Hypothalamus (tissue), 51 donors: ENCODE measurements at places on chromosomes 5 and 9.

DNA sequence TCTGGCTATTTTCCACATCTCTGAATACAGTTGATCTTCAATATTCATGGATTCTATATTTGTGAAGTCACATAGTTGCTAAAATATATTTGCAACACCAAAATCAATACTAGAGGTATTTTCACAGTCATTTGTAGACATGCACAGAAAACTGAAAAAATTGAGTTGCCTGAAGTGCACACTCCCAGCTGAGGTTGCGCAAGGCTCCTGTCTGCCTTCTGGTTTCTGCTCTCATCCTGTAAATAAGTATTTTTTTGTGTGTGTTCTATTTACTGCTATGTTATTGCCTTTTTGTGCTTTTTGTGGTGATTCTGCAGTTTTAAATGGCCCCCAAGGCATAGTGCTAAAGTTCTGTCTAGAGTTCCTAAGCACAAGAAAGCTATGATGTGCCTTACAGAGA is 371.1 kb upstream of the GRAMD2B start:
- DNase-seq: no peak

- no peak for DNase-seq
These were observed 58.7 kb upstream of the CTSL start for GRCh38 chr9:87667164-87667738.

- DNase-seq: no peak
These were observed 22.2 kb downstream of the HMCN2 start for GRCh38 chr9:130287736-130288135.

GRCh38 chr9:101571114-101571513 is 23.7 kb downstream of the PPP3R2 start:
- no peak for DNase-seq

DNA sequence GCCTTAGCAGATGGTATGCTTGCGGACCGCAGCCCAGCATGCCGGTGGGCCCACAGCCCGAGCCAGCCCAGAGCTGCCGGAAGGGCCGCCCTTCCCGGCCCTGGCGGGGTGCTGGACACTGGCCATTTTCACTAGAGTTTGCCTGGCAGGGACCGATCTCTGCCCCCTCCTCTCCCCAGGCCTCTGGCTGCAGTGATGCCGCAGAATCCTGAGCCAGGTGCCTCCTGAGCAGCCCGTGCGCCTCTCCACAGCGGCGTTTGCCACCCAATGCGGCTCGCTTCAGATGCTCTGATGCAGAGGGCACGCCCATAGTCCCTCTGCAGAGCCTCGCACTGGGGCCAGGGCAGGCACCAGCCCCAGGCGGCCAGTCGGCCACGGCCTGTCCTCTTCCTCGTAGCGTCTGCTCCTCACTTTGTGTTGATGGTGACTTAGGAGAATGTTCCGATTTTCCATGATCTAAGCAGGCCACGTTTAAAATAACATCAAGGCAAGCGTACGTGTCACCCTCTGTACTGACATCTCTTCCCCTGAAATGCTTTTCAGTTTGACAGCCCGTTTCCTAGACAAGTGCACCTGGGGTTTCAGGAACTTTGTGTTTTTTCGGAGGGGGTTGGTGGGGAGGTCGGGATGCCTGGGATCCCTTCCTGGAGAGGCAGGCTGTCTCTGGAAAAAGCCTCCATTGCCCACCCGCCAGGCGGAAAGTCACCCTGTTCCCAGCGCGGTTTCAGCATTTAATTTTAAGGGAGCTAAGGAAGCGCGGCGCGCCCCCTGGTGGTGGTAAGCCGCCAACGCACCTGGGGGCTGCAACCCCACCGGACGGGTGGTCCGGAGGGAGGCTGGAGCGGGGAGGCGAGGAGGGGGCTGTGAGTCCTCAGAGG is 29.8 kb upstream of the HMCN2 start:
- DNase-seq: peak; percentile 68

DNA sequence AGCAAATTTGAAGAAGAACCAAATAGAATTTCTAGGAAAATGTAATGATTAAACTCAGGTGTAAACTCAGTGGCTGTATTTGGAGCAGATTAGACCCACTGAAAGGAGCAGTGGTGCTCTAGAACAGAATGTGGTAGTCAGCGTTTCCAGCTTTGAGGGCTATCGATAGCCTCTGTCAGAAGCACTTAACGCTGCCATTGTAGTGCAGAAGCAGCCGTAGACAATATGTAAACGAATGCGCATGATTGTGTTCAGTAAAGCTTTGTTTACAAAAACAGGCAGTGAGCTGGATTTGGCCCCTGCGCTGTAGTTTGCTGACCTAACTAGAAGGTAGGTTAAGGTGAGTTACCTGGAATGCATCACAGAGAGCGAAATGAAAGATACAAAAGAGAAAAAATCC is 72.0 kb downstream of the FAM78A start:
- DNase-seq: no peak

- DNase-seq: no peak
These were observed 204.9 kb upstream of the GAS1 start for GRCh38 chr9:87152256-87152655.

- no peak for DNase-seq
These were observed 345.0 kb downstream of the CWC27 start for GRCh38 chr5:65113771-65114170.

DNA sequence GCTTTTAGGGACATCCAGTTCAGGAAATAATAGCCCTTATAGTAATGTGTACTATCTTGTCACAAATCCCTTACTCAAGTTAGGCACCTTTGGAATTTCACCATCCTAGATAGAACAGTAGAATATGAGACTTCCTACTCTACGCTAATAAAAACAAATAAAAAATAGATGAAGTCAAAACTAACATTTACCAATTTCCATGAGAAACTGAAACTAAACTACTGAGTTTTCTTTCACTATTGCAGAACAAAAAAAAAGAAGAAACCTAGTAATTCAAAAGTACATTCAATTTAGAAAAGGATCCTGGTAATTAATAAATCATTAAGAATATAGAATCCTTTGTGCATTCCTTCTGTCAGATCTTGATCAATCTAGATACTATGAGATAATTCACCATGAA is 14.0 kb downstream of the STARD4 start:
- DNase-seq: no peak

DNA sequence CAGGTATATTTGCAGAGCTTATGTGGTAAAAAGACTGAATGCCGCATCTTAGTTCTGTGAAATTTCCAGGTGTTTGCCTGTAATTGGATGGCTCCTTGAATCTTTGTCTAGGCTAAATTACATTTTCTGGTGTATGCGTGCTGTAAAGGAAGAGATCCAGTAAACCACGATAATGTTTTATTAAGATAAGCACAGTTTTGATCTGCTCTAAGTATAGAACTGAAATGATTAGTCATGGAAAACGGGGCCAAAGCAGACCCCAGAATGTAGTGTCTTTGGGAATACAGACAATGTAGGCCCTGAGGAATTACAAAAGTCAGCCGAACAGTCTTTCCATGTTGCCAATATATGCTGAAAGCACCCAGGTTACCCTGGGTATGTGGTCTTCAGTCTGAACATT is 257.3 kb downstream of the FANCC start:
- DNase-seq: no peak

GRCh38 chr9:93582115-93582514 is 5.7 kb downstream of the PHF2 start:
- no peak for DNase-seq

GRCh38 chr5:108278285-108279240 is 103.3 kb downstream of the FBXL17 start:
- DNase-seq: no peak

- DNase-seq: no peak
These were observed 89.5 kb upstream of the GRIA1 start for GRCh38 chr5:153400931-153401330.

DNA sequence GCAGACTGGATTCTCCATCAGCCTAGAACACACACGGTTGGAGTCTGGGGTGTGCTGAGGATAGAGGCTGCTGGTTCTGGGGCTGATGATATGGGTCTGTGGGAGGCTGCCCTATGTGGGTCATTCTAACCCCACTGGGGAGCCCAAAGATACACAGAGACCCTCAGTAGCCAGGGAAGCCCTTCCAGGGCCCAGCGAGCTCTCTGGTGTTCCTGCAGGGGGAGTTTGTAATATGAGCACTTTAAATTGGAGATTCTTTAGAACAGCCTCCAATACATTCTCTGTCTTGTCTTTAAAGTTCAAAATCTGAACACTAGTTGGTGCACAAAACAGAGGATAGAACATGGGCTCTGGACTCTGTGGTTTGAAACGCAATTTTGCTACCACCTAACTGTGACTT is 2.4 kb downstream of the ACTL7A start:
- DNase-seq: no peak

DNA sequence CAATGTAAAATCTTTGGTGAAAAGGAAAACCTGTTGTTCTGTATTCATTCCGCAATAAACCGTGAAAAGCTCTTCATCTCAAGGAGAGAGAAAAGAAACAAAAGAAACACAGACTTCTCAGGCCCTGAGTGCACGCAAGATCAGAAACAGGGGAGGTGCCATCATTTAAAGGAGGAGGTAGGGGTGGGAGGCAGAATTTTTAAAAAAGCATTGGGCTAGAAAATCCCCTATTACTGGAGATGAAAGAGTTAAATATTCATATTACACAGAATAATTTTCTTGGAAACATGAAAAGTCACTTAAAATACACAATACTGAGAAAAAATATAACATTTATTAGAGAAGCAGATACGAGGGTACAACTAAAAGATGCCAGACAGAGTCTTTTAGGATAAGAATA is 56.3 kb downstream of the USP20 start:
- DNase-seq: no peak

DNA sequence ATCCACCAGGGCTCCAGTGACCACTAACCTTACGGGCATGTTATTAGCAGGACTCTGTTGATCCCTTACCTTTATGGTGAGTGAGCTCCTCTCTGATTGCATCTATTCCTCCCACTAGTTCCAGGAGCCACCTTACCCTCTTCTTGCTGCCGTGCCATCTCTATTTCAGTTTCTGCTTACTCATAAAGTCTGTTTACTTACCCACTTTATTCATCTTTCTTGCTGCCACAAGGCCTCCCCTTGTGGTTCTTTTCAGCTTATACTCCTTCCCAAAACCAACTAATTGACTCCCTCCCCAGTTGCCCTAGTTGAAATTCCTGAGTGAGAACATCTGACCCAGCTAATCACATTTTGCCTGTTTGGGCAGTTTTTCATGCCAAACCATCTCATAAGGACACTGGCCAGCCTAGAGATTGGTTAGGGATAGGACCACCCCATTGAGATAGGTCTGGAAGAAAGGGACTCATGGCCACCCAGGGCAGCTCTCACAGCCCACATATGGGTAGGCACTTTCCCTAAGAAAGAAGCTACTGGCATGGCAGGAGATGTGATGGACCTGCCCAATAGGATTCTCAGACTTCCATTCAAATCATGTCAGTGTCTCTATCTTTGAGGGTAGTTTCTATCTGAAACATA is 412.7 kb downstream of the EFNA5 start:
- no peak for DNase-seq

GRCh38 chr5:43155394-43156096 is 34.8 kb downstream of the ZNF131 start:
- DNase-seq: no peak

GRCh38 chr5:116395631-116396203 is 178.9 kb downstream of the SEMA6A start:
- DNase-seq: no peak

DNA sequence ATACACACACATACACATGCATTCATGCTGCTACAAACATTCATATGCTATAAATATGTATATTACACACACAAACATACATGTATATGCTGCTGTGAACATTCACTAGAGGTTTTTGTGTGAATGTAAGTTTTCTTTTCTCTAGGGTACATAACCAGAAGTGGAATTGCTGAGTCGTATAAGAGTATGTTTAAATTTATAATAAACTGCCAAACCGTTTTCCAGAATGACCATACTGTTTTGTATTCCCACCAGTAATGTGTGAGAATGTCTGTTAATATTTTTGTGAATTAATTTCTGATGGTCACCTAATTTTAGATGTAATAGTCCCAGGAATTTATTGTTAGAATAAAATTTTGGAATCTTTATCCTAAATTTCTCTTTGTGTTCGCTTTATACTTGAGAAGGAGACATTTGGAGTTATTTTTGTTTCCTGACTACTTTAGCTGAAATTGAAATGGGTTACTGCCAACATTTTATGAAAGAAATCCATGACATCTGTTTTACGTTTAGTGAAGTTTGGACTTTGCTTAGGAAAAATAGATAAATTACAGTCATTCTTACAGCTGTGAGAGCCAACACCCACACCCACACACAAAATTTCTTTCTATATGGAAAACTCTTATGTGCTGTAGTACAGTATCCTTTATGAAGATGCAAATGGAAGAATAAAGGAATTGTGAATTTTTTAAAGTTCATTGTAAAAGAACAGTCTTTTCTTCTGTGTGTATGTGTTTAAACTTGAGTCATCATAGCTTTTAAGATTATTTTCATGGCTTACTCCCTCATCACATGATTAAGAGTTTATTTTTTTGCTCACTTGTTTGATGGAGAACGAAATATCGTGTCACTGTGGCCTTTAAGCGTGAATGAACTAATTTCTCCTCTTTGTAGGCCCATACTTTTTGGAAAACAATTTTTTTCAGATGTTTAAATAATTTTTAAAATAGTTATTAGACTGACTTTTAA is 24.3 kb downstream of the CENPP start:
- DNase-seq: no peak

GRCh38 chr5:76224898-76225297 is 141.7 kb downstream of the SV2C start:
- DNase-seq: no peak

GRCh38 chr9:87007711-87008366 is 60.5 kb upstream of the GAS1 start:
- DNase-seq: no peak

- DNase-seq: no peak
These were observed 105.7 kb upstream of the HAND1 start for GRCh38 chr5:154583671-154584177.

DNA sequence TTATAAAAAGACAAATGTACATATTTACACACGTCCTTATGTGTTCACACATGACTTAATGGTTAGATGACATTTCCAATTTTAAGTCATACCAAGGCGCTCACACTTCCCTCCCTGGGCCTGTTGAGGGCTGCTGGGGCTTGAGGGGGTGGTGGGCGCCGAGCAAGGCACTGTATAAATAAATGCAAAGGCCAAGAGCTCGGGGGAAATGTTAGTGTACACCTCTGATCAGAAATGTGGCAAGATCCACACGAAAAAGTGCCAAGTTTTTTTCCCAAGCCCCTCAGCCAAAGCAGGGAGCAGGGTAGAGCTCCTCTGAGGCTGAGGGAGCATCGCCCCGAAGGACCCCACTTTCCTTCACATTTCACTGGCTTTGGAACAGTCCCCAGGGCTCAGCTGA is 7.5 kb downstream of the IRF1 start:
- DNase-seq: no peak

DNA sequence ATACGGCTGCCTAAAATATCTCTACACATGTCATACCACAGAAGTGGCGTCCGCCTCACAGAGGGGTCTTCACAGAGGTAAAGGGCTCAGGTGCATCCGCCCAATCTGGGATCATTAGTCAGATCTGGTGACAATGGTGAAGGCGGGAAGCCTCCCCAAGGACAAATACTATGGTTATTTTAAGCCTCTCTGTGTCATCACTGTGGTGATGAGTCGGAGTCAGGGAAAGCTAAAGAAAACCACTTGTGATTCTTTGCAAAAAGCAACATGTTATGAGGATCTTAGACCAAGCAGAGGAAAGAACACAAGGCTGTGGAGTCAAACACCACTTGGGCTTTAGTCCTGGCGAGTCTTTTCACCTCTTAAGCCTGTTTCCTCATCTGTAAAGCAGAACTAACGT is 190.4 kb downstream of the DRD1 start:
- no peak for DNase-seq
